Thymus (tissue), 14 donors: ENCODE measurements at places on chromosomes 4 and X. TPM values are rescaled to one million over a fixed set of nuclear protein-coding genes. Genes with fewer than 3 reads are reported as not detected.

DNA sequence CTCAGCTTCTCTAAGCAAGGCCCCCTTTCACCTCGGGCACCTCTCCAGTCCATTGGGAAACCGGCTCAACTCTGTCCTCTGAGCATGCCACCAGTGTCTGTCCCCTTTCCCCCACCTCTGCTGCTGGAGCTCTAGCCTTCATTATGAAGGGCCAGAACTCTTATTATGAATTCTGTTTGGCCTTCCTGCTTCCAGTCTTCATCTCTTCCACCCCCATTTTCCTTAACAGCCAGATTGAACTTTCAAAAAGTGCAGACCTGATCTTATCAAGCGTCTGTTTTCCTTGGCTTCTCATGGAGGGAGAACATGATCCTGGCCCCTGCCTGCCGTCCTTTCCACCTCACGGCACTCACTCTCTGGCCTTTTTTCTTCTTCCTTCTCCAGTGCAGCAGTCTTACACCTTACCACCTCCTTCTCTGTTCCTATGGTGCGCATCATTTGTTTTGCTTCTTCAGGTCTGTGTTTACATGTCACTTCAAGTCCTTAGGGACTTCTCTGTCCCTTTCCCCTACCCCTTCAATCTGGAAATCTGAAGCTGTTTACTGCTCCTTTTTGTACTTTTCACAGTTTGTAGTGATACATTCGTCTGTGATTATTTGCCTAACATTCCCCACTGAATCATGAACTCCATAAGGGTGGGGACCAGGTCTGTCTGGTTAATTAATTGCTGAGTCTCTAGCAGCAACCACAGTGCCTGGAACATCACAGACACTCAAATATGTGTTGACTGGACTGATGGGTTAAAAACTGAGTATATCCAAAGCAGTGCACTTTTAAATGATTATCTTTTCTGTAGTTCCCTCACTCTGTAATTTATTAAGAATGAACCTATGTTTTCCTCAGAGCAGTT lies 55.8 kb downstream of the FNIP2 start:
- no peak for DNase-seq
- H3K4me1 ChIP-seq = peaks cover 10% of the 10 kb centered on the region
- no peaks in the 10 kb centered on the region for H3K27me3 ChIP-seq
- H3K4me3 ChIP-seq = no peak overlapping the region
- no peak overlapping the region for H3K27ac ChIP-seq

NAA11 gene
- total RNA-seq = not detected

- H3K36me3 ChIP-seq = no peaks in the 10 kb centered on the region
- no peaks in the 10 kb centered on the region for H3K27me3 ChIP-seq
- no peak overlapping the region for H3K4me3 ChIP-seq
These were observed 2.9 kb downstream of the NDST4 start for GRCh38 chr4:115110191-115111181.

RNF212 gene
- total RNA-seq = 1.1 TPM

GRCh38 chr4:52956691-52957090 lies 94.6 kb downstream of the RASL11B start:
- H3K27ac ChIP-seq = peak overlapping the region; percentile 85
- H3K4me3 ChIP-seq = no peak overlapping the region
- H3K4me1 ChIP-seq = peaks cover 17% of the 10 kb centered on the region

DNA sequence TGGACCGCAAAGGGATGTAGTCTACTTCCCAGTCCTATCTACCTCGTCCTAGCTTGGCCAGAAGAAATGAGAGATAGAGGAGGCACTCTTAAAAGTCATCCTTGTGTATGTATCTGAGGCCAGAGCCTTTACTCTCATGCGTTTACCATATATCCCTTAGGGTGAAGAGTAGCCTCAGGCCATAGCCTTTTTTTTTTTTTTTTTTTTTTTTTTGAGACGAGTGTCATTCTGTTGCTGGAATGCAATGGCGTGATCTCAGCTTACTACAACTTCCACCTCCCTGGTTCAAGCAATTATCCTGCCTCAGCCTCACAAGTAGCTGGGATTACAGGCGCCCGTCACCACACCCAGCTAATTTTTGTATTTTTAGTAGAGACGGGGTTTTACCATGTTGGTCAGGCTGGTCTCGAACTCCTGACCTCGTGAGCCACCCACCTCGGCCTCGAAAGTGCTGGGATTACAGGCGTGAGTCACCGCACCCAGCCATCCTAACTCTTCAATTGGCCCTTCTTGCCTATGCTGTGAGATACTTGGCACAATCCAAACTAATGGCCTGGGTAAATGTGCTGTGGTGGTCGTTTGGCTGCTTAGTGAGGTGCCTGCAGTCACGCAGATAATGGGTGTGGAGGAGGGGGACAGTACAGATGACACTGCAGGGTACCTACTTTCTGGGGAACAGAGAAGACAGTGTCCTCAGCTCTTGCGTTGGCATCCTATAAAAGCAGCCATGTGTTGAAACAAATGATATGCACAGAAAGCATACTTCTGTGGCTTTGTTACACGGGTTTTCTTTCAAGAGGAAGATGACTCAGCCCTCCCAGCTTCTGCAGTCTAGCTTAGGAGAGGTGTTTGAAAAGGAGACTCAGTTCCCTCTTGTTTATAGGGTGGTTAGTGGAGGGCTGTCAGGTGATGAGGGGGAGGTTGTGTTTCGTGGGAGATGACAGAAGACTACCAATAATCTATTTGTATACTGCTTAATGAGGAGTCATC lies 10.4 kb upstream of the DGAT2L6 start:
- H3K36me3 ChIP-seq = no peaks in the 10 kb centered on the region
- no peaks in the 10 kb centered on the region for H3K27me3 ChIP-seq
- no peak overlapping the region for H3K4me3 ChIP-seq
- H3K27ac ChIP-seq = no peak overlapping the region

DNA sequence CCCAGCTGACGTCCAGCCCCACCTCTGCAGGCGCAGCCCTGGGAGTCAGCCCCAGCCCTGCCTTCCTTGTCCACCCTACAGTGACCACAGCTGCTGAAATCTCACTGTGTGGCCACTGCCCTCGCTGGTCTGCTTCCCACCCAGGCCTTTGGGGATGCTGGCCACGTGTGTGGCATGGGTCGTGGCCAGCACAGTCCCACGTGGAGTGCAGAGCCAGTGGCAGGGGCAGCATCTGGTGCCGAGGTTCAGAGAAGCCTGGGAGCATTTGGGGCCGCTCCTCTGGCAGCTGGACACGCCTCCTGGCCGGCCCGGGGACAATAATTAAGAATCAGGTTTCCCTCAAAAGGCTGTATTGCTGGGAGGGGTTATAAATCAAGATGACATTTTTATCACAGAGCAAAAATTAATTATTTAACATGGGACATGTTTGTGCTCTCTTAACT lies 92.1 kb downstream of the HMX1 start:
- no peaks in the 10 kb centered on the region for H3K4me1 ChIP-seq
- H3K27me3 ChIP-seq = no peaks in the 10 kb centered on the region
- no peak overlapping the region for H3K4me3 ChIP-seq
- H3K36me3 ChIP-seq = no peaks in the 10 kb centered on the region

DNA sequence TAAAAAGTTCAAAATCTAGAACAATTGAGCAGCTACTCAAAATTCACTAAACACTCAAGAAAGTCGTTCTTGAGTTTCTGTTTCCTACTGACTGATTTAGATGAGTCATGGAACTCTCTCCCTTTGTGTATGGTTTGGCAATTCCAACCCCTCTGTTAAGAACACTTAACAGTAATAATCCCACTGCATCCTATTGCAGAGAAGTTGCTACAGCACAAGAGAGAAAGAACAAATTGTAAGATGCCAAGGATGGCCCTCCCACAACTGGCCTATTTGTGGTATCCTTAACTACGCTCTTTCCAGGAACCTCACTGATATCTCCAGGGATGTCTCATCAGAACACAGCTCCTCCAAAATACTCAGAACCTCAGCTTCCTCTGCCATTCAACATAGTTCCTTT lies 701.8 kb upstream of the TENM3 start:
- no peak overlapping the region for H3K27ac ChIP-seq
- no peak overlapping the region for H3K4me3 ChIP-seq
- H3K27me3 ChIP-seq = no peaks in the 10 kb centered on the region
- H3K36me3 ChIP-seq = no peaks in the 10 kb centered on the region
- H3K4me1 ChIP-seq = no peaks in the 10 kb centered on the region

- H3K4me1 ChIP-seq = no peaks in the 10 kb centered on the region
- DNase-seq = no peak
- H3K27ac ChIP-seq = no peak overlapping the region
These were observed 39.9 kb downstream of the APBB2 start for GRCh38 chr4:41174444-41174843.

DNA sequence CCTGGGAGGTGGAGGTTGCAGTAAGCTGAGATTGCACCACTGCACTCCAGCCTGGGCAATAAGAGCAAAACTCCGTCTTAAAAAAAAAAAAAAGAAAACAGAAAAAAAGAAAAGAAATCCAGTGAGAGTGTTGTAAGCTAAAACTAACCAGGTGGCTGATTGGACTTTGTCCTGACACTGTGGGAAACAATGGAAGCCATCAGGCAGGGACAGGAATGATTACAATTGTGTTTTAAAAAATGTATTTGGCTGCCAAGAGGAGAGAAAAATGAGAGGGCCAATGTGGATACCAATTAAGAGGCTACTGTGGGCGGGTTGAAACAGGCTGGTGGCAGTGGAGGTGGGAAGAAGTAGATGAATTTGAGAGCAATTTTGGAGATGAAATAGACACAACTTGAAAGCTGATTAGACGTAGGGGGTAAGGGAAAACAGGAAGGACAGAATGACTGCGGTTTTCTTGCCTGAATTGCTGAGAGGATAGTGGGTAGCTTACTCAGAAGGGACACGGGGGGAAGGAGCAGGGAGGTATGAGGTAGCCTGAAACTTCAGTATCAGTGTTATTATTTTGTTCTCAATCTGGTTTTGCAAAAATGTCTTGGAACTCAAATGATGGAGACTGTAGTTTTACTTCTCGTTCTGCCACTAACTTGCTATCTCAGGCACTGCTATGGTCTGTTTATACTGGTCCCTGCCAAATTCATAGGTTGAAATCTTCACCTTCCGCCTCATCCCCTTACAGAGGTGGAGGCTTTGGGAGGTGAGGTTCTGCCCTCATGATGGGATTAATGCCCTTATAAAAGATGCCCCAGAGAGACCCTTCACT lies 45.6 kb upstream of the CHRNA9 start:
- H3K36me3 ChIP-seq = no peaks in the 10 kb centered on the region
- H3K27me3 ChIP-seq = no peaks in the 10 kb centered on the region
- no peak overlapping the region for H3K4me3 ChIP-seq
- peak overlapping the region; percentile 65 for H3K27ac ChIP-seq
- no peak for DNase-seq

DNA sequence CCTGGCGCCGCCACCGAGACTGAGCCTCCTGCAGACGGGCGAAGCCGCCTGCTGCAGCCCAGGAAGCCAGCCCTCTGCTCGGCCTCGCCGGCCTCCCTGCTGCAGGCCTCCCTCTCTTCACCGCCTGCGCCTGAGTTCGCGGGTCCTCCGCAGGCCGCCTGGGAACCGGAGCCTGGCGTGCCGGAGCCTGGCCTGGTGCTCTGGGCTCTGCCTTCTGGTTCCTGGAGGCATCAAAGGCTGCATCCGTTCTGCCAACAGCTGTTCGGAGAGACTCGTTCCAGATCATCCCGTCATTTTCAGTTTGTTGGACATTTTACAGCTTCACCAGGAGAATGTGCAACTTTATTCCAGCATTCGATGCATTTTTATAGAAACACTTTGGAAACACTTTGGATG lies 178.0 kb downstream of the DCLK2 start:
- no peak overlapping the region for H3K27ac ChIP-seq
- H3K36me3 ChIP-seq = no peaks in the 10 kb centered on the region
- H3K4me1 ChIP-seq = no peaks in the 10 kb centered on the region
- no peaks in the 10 kb centered on the region for H3K27me3 ChIP-seq

DNA sequence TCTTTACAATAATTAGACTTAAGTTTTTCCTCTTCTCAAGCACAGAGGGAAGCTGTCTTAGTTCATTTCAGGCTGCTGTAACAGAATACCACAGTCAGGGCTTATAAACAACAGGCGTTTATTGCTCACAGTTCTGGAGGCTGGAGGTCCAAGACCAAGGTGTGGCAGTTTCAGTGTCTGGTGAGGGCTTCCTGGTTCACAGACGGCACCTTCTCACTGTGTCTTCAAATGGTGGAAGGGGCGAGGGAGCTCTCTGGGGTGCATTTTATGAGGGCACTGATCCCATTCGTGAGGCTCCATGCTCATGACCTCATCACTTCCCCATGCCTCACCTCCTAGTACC lies 115.7 kb upstream of the MXRA5 start:
- H3K4me1 ChIP-seq = no peaks in the 10 kb centered on the region
- H3K4me3 ChIP-seq = no peak overlapping the region

SUPT20HL1 gene
- total RNA-seq = not detected

IBSP gene
- 0.33 TPM for total RNA-seq

- H3K4me1 ChIP-seq = no peaks in the 10 kb centered on the region
- no peak overlapping the region for H3K4me3 ChIP-seq
- H3K27ac ChIP-seq = no peak overlapping the region
- H3K27me3 ChIP-seq = no peaks in the 10 kb centered on the region
- H3K36me3 ChIP-seq = no peaks in the 10 kb centered on the region
- DNase-seq = no peak
These were observed 173.8 kb upstream of the DCAF12L2 start for GRCh38 chrX:126339928-126340327.

DNA sequence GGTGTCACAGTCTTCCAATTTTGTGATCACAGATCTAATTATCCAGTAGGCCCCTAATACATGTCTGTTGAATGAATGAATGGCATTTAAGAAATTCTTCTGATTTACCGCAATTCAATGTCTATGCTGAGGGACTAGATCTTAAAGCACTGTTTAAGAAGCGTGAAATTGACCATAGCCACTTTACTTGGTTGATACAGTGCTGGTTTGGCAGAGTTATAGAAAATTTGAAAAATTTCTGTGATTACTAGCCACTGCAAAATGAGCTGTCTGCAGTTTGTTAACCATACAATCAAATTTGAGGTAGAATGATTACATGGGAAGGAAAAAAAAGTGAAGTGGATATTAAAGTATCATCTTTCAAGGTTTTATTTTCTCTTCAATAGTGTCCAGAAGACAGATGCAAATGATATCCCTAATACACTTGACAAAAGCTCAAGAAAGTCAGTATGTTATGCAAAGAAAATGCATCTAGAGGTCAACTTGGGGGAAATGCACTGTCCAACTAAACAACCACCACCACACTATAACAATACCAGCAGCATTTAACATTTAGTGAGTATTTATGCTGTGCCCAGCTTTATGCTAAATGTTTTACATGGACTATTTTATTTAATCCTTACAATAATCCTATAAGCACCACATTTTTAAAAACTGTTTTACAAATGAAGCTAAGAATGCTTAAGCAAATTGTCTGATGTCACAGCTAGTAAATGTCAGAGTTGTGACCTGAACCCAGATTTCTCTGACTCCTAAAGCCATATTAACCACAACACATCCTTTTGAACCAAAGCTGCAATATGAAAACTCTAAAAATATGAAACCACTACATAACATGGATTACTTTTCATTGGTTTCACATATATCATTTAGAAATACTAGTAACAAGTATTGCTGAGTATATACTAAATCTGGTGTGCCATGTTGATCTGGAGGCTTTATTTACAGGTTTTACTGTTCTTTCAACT lies 217.9 kb upstream of the MAB21L2 start:
- no peak for DNase-seq
- no peak overlapping the region for H3K4me3 ChIP-seq
- H3K27ac ChIP-seq = no peak overlapping the region

PKD2 gene
- total RNA-seq = 11.6 TPM

GRCh38 chrX:154542723-154543424 lies 3.8 kb downstream of the G6PD start:
- peaks cover 12% of the 10 kb centered on the region for H3K36me3 ChIP-seq
- no peak for DNase-seq
- H3K4me3 ChIP-seq = no peak overlapping the region
- H3K4me1 ChIP-seq = peaks cover 15% of the 10 kb centered on the region

- no peaks in the 10 kb centered on the region for H3K4me1 ChIP-seq
- no peak for DNase-seq
- no peak overlapping the region for H3K27ac ChIP-seq
- H3K4me3 ChIP-seq = no peak overlapping the region
- H3K36me3 ChIP-seq = no peaks in the 10 kb centered on the region
These were observed 118.7 kb upstream of the PRPS2 start for GRCh38 chrX:12672367-12673106.
